Coronary artery (tissue), 2 donors: ENCODE measurements at places on chromosomes 4 and X.

GRCh38 chr4:154208424-154208823, 283.2 kb downstream of the DCHS2 start:
- DNase-seq = no peak

DNA sequence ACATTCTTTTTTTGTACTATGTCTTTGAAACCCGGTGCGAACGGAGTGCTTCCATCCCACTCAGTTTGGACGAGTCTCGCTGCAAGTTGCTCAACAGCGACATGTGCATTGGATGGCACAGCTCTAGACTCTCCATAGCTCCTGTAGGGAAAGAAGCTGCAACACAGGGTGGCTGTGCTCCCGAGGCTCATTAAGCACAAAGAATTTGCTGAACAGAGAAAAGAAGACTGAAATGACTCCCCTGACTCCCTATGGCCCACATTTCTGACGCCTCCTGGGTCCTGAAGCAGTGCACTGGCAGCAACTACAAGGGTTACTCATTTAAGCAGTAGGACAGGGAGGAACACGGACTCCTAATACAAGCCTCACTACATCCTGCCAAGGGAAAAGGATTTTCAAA, 127.4 kb downstream of the SH3RF1 start:
- no peak for DNase-seq

DNA sequence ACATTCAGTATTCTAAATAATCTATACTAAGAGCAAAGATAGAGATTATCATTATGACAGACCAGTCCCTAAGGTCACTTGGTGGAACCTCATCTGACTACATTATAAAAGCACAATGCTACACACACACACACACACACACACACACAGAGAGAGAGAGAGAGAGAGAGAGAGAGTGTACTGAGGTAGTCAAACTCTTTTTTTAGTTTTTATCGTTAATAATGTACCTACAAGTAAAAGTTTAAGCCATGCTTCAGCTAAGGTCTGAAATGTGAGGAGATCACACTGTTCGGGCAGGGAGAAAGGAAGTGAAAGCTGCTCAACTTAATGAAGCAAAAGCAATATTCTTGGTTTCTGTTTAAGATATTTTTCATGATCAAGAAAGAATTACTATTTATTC, 75.8 kb upstream of the CCDC160 start:
- DNase-seq = no peak

DNA sequence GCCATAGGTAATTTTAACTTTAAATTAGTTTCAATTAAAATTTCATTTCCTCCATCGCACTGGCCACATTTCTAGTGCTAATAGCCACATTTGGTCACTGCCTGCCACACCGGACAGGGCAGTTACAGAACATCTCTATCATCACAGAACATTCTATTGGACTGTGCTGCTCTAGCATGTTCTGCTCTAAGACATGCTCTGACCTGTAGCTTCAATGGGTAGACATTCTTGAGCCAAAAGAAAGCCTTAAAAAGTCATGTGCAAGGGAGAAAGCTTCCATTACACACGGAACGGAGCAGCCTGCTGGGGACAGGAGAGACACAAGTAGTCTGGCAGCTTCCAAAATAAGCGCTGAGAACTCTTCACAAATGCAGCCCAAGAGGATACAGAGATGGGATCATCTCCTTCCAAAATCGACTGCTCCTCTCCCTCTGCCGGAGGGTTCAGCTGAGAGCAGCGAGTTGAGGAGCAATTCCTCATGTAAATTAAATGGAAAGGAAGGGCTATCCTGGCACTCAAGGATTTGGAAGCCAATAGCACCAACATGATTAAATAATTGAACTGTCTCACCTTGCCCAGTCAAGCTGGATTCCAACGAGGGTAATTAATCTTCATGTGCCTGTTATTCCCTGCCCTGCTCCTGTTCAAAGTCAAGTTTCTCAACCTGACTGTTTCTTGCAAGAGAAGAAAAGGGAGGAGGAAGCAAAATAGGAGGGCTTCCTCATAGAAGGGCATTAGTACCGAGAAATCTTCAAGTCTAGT, 336.4 kb upstream of the NOCT start:
- DNase-seq = no peak

GRCh38 chrX:133676344-133677122, 261.2 kb upstream of the GPC4 start:
- DNase-seq = no peak

DNA sequence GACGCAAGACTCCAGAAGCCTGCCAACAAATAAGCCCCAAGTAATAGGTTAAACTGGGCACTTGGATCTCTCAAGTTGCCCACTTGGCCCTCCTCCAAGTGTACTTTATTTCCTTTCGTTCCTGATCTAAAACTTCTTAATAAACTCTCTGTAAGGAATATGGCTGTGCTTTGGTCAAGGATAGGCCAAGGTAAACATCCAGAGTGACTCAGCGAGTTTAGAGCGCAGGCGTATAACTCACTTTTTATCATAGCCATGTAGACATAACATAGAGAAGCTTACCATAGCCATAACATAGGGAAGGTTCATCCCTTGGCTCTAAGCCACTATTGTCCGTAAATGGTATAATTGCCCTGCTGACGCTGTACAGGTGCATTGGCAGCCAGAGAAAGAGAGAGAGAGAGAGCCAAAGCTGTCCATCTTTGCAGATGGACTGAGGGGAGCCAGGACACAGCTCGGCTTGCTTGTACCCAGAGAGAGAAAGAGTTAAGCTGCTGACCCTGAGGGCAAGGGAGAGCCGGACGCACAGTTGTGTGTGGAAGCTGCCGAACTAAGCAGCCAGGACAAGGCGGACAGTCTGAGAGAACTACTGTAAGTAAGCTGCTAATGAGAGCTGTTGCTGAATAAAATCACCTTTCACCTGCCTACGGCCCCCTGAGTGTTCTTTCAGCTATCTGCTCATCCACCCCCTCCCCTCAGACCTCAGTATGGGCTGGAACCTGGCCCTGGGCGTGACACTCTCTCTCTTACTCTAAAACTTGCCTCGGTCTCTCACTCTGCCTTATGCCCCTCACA, 1.8 kb downstream of the TLR1 start:
- DNase-seq = no peak
